DMS 273 treated with DMSO at 0.1 percent for 48 hours (cell line): ENCODE measurements at places on chromosomes 12 and 14.
A peak's percentile ranks its signal among the peaks of the same experiment; 100 is the strongest.

DNA sequence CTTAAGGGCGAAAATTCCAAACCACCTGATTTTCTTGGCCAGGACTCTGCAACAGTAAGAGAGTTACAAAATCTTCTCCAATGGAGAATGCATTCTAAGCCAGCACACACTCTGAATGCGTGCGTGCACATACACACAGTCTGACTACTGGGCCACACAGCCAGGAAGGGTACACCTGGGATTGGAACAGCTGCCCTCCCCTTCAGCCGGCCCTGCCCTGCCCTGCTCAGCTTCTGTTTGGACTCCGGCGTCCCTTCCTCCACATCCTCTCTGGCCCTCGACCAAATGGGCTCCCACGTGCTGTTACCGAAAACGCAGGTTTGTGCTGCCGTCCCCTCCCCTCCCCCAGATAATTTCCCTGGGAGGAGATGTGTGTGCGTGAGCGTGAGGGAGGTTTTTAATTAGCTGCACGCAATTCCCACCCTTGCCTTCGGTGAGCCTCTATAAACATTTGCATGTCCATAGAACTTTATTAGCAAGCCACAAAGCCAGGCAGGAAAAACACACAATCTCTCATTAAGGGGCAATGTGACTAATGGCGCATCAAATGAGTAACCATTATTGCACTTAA lies 43.0 kb downstream of the CCNK start:
- DNase-seq: no peak

- no peak for DNase-seq
Observed at GRCh38 chr14:102668291-102668873, 75.9 kb downstream of the RCOR1 start.

DNA sequence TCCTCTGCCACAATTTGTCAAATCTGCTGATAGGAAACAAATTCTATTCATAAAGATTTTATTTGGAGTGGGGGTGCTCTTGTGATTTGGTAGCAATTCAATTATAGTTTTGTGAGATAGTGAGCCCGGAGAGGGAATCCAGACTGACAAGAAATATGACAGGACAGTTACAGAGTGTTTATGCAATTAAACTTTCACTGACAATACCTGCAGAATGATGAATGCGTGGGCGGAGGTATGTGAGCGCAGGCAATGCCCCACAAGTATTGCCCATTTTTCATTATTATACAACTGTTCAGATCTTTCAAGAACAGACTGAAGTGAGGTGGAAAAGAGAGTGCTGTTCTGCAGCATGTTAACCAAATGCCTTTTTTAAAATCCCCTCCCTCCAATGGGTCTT lies 259.0 kb downstream of the EGLN3 start:
- DNase-seq: no peak

GRCh38 chr12:58804749-58805148 lies 115.6 kb downstream of the LRIG3 start:
- no peak for DNase-seq

DNA sequence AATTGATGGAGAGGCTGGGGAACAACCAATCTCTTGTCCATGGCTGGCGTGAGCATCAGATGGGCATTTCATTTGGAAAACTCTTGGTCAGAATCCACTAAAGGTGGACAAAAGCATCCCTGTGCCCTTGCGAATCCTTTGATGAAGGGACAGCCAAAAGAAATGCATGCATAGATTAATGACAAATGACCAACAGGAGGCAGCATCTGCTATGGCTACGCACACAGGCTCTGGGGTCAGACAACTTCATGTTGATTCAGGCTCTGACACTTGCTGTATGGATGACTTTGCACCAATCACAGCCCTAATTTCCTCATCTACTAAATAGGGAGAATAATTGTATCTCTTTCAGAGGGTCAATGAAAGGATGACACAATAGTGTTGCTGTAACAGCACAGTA lies 117.5 kb downstream of the ASCL4 start:
- no peak for DNase-seq

- DNase-seq: no peak
Observed at GRCh38 chr14:50832935-50833630, 2.1 kb upstream of the NIN start.

GRCh38 chr12:27571463-27571862 lies 47.5 kb downstream of the PPFIBP1 start:
- no peak for DNase-seq

GRCh38 chr14:81727218-81727617 lies 193.6 kb upstream of the SEL1L start:
- no peak for DNase-seq

GRCh38 chr12:46711756-46712155 lies 114.0 kb downstream of the SLC38A4 start:
- DNase-seq: no peak

DNA sequence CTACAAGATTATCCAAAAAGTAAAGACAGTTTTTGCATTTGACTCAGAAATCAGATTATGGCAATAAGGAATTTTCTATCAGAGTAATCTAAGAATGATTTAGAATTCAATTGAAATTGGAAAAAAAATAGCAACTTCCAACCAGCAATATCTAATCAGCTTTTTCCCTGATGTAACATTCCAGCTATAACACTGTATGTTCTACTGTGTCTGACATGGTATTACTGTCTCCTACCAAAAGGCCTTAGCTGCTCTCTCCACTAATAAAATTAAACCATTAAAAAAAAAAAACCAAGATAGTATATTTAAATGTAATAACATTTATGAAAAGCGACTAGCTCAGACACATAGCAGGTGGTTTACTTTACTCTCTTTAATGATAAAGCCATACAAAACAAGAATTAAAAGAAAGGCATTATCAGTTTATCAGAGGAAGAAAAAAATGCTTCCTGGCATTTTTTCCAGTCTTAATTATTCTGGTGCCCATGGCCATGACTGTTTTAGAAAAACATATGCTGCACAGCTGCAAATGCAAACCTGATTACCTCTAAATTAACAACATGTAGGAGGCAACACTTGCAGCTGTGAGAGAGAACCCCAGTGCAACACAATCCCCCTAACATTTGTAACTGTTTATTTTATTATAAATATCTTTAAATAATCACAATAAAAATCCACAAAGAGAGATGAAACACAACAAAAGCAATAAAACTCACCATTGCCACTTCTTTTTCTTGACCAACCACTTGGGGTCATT lies 28.8 kb downstream of the PHLDA1 start:
- peak; percentile 30 for DNase-seq

DNA sequence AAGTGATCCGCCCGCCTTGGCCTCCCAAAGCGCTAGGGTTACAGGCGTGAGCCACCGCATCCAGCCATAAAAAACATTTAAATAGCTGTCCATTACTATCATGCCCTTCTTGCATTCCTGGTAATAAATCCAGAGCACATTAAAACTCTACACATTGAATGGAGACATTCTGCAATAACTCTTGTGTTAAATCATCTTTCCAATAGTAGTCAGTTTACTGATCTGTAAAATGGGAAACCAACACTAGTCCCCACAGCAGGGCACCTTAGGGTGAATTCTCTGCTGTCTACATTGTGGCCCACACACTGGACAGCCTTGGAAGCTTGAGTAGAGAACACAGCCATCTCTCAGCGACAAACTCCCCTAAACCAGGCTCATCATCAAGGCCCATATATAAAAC lies 85.5 kb upstream of the NUDT4 start:
- DNase-seq: no peak

GRCh38 chr12:113149361-113150150 lies at the start of gene CFAP73:
Gene CFAP73, plus strand, starts transcription at chr12:113149724. Its CDS starts 134 bp downstream, at chr12:113149858.
- DNase-seq: peak; percentile 34

- no peak for DNase-seq
Observed at GRCh38 chr12:103330672-103331071, 165.1 kb downstream of the C12orf42 start.

GRCh38 chr14:24422694-24423601 lies 6.5 kb downstream of the CBLN3 start:
- DNase-seq: no peak

- peak; percentile 83 for DNase-seq
Observed at GRCh38 chr12:98418357-98419075, 96.9 kb upstream of the TMPO start.

DNA sequence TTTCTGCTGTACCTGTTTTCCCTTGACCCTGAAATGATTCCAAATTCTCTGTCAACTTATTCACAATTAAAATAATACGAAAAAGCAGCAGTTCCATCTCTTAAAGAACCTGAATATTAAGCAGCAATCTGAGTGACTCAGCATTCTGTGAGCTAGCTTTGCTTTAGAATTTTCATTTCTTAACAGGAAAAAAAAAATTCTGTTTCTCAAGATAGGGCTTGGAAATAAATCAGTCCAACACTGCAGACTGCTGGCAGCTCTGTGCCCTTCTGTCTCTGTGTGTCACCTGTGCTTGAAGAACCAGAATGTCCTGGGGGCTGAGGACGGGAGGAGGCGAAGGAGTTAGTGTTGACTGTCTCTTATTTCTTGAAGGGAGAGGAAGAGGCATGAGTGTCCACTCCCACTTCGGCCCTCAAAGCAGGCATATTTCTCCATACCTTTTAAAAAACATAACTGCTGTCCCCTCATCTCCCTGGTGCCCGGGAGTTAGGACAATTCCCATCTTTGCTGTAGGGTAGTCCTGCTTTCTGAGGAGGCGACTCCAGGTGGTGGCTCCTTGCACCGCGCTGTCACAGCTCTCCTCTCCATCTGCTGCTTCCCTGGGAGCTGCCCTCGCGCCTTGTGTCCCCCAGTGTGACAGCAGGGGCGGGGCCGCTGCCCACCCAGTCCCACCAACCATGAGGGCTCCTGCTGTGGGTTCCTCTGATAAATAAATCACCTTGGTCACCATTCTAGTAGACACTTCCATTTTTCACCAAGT lies 203.1 kb downstream of the CALM1 start:
- no peak for DNase-seq

GRCh38 chr14:75880512-75880911 lies 101.3 kb downstream of the TGFB3 start:
- DNase-seq: no peak

GRCh38 chr12:52769354-52769753 lies 7.8 kb downstream of the KRT76 start:
- no peak for DNase-seq

GRCh38 chr12:24404086-24404815 lies 454.8 kb upstream of the SOX5 start:
- no peak for DNase-seq

DNA sequence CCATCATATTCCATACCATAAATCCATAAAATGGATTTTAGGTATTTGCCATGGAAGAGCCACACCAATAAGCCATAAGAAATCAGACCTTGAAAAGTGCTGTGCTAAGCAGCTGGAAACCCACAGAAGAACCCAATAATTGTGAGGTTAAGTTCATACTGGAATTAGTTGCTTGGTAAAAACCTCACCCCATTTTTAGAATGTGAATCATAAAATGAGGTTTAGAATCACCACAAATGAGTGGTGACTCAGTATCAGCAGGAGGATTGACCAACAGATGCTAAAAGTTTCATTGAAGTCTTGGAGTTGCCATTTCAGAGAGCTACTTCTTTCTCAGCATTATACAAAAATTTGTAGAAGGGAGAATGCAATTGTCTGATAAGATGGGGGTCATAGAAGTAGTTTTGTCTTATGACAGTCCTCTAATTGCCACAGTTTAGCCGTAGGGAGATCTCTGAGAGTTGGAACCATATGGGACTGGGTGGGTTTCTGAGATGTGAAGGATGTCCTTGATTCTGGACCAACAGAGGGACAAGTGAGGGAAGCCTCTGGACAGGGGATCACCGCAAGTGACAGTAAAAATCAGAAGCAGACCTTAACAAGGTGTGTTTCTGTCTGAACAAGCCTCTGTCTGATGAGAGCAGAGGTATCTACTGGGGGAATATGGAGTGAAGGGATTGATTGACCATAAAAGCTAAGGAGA lies 1.4 kb upstream of the STON2 start:
- DNase-seq: no peak

DNA sequence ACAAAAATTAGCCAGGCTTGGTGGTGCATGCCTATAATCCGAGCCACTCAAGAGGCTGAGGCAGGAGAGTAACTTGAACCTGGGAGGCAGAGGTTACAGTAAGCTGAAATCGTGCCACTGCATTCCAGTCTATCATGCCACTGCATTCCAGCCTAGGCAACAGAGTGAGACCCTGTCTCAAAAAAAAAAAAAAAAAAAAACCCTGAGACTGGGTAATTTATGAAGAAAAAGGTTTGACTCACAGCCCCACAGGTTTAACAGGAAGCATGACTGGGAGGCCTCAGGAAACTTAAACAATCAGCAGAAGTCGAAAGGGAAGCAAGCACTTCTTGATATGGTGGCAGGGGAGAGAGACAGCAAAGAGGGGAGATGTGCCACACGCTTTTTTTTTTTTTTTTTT lies 123.2 kb downstream of the GXYLT1 start:
- no peak for DNase-seq

DNA sequence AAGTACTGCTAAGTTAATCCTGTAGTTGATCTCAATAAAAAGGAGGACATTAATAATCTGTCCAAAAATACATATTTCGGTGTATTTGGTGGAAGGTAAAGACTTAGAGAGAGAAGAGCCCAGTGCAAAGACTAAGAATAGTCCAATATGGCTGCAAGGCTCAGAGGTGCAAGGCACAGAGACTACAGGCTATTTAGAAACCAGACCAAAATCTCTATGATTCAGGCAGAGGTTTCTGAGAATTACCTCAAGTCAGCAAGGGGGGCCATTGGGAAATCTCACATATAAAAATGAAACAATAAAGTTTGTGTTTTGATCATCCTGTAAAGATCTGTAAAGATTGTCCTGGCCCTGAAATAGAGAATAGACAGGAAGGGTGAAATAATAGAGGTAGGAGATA lies 1173.0 kb downstream of the VRK1 start:
- DNase-seq: no peak

- no peak for DNase-seq
Observed at GRCh38 chr14:81366214-81366613, 33.9 kb downstream of the STON2 start.
